ENCODE measurements at places on chromosomes 4 and X.

DNA sequence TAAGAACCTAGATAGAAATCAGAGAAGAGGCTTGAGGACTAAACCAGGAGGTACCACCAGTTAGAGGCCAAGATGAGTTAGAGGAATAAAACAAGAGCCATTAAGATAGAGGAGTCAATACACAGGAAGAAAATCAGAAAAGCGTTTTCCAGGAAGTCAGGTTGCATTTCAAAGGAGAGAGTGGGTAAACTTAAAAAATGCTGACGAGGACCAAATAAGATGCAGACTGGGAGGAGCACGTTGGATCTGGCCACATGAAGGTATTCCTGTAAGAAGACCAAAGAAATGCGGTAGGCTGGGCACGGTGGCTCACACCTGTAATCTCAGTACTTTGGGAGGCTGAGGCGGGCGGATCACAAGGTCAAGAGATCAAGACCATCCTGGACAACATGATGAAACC is 533.1 kb upstream of the TENM3 start:
- DNase-seq = no peak

DNA sequence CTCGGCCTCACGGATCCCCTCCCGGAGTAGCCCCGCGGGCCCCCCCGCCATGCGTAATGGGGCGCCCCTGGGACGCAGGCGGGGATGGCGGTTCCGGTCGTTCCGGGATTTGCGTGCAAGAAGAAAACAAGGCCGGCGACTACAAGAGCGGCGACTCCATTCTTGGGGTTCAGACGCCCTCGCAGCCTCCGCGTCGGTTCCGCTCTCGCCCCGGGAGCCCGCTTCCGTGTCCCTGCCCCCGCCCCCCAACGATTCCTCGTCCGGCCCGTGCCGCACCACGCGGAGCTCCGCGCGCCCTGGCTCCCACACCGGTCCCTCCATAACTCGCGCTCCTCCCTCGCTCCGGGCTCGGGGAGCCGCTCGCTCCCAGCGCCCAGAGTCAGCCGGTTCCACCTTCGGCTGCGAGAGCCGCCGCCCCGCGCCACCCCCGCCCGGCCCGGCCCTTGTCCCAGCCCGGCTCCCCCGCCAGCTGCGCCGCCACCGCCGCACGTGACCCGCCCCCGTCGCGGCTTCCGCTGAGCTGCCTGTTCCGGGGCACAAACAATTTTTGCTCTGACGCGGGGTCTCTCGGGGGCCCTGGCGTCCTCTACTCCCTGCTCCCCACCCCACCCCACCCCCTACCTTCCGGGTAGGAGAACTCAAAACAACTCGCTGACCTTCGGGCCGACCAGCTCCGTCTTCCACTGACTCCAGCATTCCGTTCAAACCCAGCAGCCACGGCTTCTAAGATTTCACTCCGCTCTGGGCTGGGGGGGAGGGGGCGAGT is 78.8 kb upstream of the BCOR start:
- DNase-seq = no peak

- no peak for DNase-seq
These were observed 86.3 kb upstream of the MYOZ2 start for GRCh38 chr4:119049342-119049741.

DNA sequence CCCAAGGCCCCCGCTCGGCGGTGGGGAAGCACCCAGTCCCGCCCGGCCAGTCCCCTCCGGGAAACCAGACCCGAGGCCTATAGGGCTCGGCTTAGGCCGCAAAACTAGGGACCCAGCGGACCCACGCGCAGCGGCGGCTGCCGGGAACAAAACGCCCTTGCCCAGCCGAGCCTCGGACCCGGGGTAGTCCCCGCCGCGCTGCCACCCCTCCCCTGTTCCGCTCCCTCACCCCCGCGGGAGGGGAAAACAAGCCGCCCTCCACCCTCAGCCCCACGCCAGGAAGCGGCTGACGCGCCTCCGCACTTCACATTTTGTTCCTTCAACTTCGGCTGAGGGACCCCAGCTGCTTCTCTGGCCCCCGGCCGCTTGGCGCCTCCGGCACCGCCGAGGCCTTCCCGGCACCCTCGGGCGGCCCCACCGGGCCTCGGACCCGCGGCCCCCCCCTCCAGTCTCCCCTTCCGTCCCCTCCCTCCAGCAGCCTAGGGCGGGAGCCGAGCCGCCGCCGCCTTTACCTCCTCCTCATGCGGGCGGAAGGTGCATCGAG is 694 bp downstream of the PDS5A start:
- peak; percentile 26 for DNase-seq

- DNase-seq = no peak
These were observed 35.4 kb downstream of the TBC1D14 start for GRCh38 chr4:6945052-6945409.

DNA sequence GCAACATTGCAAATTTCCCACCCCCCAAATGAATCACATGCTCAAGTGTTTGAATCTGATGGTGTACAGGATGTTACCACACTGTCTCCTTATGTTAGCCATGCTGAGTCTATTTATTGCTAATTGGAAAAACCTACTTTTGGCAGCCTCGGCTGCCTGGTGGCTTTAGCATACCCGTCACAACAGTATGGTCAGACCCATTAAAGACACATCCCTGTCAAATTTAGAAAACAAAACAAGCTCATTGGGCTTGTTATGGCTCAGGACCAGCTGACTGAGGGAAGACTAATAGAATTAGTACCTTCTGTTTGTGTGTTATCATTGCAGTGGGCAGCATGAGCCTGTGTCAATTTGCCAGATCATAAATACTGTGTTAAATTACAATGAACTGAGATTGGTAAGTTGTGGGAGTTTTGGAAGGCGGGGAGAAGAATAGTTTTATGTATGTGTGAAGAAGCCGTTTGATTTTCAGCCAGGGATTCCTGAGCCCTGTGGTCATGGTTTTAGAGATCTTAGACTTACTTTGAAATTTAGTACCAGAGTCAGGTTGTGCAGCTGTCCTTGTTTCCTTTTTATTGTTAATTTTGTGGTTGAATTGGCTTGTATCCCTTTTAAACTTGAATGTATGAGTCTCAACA is 66.8 kb downstream of the POLA1 start:
- no peak for DNase-seq

- no peak for DNase-seq
These were observed 80.8 kb upstream of the ANK2 start for GRCh38 chr4:112968451-112969159.

DNA sequence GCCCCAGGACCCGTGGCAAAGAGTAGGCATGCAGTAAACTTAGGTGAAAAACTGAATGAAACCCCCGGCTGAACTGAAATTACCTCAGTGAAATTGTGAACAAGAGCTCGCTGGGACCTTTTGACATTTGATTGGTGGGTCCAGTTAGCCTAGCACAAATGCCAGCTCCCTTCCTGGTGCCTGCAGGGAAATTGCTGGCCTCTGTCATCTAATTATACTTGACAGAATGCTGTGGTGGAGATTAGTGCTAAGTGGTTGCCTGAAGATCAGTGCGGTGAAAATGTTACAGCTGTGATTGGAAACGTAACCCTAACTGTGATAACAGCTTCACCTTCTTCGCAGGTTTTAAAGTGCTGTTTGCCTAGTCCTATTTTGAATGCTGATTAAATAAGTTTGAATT is 43.0 kb downstream of the ADD1 start:
- no peak for DNase-seq

DNA sequence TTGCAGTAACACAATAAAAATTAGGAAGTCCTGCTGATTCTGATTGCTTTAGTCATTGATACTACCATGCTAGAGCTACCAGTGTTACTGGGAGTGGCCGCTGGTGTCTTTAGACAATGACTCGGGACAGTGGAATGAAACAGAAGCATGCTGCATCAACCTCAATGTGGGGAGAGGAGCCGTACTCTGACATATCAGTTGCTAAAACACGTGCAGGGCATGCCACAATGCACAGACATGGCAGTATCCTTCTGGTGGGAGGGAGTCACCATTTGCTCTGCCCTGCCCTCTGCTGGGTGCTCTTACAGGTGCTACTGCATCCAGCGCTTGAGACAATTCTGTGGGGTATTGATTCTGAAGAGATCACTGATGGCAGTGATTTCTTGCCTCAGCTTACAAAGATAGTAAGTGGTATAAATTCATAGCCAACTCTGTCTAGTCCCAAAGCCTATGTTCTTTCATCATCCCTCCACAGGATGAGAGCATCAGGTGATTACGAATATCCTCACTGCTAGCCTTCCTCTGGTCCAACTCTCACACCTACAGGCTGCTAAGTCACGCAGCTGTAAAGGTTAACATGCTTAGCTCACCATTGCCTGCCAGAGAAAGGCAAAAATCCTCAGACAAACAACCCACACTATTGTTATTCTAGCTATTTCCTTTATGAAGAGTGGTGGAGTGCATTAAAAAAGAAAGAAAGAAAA is 43.7 kb downstream of the NSG1 start:
- peak; percentile 54 for DNase-seq

- DNase-seq = no peak
These were observed 85.9 kb upstream of the PAK3 start for GRCh38 chrX:111010111-111010510.

GRCh38 chrX:153468008-153468580 is 2.3 kb downstream of the HAUS7 start:
- DNase-seq = no peak

- DNase-seq = no peak
These were observed 16.9 kb downstream of the TAF7L start for GRCh38 chrX:101274198-101274597.

DNA sequence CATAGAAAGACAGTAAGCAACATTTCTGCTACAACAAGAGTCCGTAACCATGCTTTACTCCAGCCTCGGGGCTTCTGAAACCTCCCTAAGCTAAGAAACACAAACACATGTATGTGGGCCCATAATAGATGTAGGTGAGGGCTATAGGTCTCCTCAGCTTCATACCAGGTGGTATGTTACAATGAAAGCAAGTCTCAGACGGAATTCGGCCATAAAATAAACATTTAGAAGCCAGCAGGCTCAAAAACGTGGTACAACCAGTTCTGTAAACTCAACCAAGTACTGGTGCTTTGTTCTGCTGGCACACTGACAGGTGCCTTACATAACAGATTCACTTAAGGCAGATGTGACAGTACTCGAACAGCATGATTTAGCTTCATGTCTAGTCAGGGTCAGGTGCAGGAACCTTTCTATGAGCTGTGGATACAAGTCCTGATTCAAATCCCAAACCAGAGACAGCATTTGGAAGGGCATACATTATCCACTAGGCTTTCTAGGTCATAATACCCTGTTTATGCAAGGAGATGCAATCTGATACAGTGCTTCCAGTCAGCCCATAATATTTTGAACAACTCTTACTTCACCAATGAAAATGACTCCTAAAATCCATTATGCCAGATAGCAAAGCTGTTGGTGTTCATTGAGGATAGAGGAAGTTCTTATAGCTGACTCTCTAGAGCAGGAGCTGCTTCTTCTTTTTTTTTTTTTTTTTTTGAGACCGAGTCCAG is 113.8 kb upstream of the ENPP6 start:
- DNase-seq = peak; percentile 58

DNA sequence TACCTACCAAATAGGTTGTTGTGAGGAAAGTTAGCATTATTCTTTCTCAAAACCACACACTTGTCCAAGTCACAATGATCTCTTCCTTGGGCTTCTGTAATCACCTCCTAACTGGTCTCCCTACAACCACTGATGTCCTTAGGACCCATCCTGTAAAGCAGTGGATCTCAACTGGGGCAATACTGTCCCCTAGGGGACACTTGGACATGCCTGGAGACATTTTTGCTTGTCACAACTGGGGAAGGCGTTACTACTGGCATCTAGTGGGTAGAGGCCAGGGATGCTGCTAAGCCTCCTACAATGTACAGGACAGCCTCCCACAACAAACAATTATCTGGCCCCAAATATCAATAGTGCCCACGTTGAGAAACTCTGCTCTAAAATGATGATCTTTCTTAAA is 118.7 kb upstream of the AP1S2 start:
- DNase-seq = peak; percentile 87

- DNase-seq = no peak
These were observed 230.5 kb upstream of the PUDP start for GRCh38 chrX:7378406-7378805.

DNA sequence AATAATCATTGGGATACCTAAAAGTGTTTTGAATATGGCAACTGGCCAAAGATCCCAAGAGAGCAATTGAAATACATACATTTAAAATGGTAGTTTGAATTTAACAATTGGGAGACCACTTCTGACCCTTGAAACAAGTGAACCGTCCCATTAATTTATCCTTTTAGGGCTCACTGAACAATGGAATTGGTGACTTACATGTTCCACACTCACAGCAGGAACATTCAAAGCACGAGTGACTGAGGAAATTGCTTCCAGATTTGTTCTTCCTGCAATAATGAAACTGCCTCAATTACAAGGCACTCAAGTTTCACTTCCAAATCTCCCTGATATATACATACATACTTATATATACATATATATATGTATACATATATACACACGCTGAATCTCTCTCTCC is 20.6 kb downstream of the SLC39A8 start:
- DNase-seq = no peak

DNA sequence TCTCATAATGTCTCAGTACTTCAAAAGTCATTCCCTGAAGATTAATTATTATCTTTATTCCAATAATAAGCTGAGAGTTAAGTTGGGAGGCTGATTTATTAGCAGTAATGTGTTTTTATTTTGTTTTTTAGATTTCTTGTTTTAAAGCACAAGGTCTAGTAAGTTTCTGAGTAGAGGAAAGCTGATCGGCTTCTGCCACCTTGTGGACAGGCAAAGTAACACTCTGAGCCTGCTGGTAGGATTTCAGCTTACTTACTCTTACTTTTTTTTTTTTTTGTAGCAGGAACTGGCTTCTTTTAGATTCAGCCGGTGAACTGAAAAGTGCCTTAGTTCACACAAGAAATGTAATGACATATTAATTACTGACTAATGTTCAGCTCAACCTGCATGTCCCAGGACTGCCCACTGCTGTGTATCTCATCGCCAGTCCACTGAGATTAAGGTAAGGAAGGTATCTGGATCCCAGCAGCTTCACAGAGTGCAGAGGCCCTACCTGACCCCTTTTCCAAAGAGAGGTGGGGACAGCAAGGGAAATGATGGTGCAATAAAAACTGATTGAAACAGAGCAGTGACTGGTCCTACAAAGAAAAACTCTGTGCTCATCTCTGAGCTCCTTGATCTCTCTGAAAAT is 126.5 kb downstream of the ADGRA3 start:
- DNase-seq = peak; percentile 69

DNA sequence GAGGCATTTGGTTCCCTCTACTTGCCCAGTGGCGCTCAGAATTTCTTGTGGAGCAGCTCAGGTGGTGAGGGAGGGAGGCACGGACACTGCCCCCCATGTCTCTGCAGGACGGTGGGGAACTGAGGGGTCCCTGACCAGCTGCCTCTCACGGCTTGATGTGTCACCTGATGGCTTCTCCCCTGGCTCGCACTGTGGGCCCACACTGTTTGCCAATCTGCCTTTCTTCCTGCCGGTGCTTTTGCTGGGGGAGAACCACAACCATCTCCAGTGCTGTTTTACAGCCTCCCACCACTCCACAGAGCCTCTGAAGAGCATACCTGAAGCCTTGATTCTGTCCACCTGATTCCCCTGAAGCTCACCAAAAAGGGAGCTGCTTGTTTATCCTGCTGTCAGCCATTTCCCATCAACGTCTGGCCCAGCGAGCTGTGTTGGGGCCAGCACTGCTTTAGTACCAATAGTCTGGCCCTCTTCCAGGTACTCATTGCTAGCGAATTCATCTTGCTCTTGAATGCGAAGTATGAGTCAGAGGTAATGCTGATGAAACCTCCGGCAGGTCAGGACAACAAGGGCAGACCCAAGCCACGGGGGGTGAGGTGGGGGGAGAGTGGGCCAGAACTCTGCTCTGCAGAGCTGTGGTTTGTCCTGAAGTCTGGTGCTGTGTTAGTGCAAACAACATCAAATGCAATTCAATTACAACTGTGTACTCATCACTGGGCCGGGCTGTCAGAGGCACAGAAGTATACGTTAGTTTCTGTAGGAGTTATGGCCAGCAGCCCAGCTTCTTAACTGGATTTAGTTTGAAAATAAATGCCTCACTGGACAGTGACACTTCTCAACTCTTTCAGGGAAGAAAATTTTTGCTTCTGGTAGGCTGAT is 208.3 kb upstream of the JADE1 start:
- peak; percentile 42 for DNase-seq

All from pons (tissue), 1 donor.